ENCODE measurements at places on chromosomes 3 and 15.

DNA sequence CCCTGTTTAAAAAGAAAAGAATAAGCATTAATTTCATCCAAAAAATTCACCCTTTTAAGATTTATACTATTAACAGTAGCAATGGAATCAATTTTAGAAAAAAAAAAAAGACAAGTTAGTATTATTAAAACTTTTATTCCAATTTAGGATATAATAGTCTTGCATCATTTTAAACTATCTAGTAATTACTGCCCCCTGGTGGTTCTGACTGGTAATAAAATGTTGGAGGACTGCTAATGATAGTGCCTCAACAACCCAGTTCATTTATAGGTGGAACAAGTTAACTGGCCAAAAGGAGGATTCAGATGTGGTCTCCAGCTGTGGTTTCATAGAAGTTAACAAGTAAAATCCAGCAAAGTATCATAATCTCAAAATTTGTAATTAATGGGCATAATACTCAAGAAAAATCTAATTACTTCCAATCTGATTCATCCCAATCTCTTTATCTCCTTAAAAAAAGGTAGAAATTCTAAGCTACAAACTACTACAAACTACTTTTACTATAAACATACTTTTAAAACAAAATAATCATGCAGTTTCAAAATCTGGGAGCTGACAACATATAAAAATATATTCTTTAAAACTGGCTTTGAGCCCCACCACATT is 30.7 kb upstream of the WDR49 start:
- DNase-seq: no peak

- DNase-seq: no peak
Measured at GRCh38 chr3:125108833-125109535, 53.2 kb upstream of the HEG1 start.

GRCh38 chr15:75172284-75172820 is 29.3 kb upstream of the C15orf39 start:
- DNase-seq: no peak

DNA sequence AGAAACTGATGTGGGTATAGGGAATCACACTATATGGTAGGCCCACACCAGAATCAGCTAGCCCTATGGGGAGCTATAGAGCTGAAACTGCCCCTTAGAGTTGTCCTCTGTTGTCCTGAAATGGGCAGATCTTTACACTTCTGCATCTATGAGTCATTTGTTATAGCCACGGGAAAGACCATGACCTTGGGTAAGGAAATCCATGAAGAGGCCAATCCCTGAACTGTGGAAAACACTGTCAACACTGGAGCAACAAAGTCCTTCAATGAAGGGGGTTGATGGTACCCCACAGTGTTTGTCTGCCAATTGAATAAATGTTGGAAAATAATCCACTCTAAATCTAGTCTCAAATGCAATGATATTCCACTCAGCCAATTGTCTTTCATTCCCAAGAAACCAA is 5.2 kb upstream of the CD200R1 start:
- DNase-seq: no peak

DNA sequence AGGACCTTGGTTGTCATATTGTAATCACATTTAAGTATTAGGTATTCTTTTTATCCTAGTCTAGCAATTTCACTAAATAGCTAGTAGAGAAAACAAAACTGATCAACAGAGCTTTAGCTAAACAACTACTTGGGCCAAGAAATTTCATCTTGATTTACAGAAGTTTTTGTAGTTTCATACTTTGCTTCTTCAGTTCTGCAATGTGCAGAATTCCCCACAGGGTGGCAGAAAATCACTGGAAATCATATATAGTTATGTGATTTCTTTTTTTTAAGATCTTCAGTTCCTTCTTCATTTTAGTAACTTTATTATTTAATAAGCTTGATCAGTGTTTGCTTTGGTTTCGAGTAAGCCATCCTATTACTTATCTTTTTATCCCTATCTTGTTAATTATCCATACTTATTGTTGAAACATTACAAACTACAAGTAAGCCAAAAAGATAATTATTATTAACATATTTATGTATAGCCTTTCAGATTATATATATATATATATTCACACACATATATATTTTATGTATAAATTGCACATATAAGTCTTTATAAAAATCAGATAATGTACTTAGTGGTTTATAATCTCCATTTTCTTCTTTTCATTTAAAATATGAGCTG is 2.2 kb upstream of the BNIP2 start:
- DNase-seq: no peak

DNA sequence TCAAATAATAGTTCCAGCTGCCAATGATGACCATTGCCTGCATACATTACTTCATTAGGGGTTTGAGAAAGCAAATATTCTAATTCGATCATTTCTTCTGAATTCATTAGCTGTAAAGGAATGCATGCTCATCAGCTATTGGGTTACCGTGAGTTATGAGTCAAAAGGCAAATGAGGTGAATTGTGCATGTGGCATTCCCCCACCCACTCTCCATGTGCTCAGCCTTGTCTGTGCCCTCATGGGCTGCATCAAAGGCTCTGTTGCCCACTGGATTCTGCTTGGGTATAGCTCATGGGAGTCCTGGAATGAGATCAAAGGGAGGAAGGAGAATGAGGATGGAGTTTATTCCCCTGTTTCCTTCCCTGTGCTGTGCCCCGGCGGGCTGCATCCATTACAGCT is 99.3 kb upstream of the CHRNA7 start:
- DNase-seq: no peak

DNA sequence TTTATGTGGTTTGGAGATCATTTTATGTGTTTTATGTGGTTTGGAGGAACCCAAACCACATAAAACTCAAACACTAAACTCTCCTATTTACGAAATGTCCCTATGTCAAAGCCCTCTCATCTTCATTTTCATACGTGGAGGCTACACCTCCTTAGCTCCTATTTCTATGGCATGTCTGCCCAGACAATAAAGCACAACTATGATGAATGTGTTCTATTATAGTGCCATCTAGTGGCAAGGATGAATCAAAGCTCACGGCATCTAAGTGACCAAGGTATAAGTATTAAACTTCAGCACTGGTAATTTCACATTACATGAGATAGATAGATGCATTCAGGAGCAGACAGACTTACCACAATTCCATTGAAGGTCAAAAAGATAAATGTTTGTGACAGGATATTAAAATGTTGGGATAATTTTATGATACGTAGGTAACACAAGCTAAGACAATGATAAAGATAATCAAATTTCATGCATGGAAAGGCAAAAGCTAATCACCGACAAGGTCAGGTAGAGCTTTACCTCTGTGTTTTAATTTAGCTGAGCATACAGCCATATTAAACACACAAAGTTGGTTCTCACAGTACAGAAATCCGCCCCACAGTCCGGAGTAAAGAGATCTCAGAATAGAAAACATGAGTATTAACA is 130.6 kb upstream of the FHIT start:
- DNase-seq: no peak

- no peak for DNase-seq
Measured at GRCh38 chr15:94080416-94080815, 150.9 kb upstream of the MCTP2 start.

DNA sequence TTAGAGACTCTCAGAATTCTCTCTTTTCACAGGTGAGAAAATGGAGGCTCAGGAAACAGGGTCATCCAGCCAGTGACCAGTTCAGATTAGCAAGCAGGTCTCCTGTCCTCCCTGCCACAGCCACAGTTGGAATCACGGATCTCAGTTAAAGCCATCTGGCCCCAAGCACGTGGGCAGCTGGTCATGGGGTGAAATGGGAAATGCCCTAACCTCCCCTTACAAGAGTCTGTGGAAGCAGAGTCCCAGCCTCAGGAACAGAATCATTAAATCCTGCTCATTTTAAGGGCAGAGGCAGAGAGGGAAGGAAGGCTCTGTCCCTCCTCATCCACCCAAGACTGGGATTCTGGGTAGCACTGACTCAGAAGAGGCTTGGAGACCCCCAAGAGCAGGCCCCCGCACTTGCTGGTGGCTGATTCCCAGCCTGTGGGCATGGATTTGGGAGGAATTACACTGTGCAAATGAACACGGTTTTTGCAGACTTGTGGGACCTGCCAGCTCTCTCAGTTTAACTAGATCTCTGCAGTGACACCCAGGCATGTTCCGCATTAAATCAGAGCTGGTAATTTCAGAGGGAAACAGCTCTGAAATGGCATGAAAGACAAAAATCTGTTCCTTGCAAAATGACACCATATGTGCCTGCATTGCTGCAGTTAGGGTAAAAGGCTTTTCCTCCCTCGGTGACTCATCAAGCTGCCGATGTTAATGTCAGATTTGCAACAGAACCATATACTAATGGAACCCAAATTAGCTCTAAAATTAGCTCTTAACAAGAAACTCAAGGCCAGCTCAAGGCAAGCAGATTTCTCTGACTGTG is 89.0 kb downstream of the BDH1 start:
- no peak for DNase-seq

- DNase-seq: no peak
Measured at GRCh38 chr3:70833239-70833960, 521.0 kb upstream of the MDFIC2 start.

DNA sequence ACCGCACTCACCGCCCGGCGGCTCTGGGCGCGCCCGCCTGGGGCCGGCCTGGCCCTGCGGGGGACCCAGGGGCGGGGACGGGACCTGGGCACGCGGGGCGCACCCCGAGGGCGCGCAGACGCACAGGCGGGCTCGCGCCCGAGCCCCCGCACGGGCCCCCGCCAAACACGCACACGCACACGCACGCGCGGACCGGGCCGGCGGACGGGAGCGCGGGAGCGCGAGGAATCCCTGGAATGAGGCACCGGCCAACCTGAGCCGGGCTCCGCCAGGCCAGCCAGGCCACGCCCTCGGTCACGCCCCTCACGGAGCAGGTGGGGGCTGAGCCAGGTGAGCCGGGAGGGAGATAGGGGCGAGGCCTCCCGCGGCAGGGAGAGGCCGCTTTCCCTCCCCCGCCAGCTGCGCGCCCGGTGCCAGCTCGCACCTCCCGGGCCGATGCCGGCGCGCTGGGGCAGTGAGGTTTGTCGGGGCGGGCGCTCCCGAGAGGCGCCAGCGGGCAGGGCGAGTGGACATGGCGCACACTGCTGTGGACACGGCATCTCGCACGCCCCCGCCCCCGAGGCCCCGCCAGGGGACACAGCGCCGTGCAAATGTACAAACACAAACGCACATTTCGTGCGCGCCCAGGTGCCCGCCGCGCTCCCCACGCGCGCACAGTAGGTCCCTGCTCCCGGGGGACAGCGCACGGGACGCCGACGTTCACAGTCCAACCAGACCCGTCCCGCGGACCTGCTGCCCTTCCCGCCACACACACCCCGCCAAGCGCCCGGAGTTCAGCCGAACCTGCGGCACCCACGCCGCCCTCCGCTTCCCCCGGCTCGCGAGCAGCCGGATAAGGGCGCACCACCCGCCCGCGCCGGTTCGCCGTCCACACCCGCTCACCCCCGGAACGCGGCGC is 75.9 kb upstream of the VGLL4 start:
- DNase-seq: peak; percentile 63

DNA sequence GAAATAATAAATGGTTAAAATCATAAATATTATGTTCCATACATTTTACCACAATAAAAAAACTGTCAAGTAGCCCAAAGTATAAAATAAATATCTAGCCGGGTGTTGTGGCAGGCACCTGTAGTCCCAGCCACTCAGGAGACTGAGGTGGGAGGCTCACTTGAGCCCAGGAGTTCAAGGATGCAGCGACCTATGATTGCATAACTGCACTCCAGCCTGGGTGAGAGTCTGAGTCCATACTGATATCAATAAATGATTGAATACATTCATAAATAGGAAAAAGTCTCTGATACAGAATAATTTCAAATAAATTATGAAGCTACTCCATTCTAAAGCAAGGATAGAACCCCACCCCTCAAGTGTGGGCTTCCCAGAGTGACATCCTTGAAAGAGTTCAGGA is 68.5 kb upstream of the GATA2 start:
- DNase-seq: no peak

GRCh38 chr15:60418096-60418495 is 20.3 kb upstream of the ANXA2 start:
- DNase-seq: no peak

- no peak for DNase-seq
Measured at GRCh38 chr3:171336406-171336805, 123.8 kb downstream of the TNIK start.

DNA sequence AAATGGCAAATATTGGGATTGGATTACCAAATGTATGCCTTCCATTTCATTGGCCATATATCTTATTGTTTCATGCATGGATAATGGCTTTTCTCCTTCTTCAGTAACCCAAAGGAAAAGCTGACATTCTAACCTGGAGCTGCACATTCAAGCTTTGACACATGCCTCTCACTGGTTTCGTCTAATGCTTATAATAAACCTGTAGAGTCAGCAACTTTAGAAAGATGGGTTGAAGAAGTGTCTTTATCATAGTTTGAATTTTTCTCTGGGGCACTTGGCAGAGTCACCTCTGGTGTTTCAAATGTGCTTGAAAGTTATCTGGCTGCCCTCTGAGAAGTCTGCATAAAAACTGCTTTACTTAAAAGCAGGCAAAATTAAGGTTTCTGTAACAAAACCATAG is 55.4 kb upstream of the GOLGA8A start:
- DNase-seq: no peak

DNA sequence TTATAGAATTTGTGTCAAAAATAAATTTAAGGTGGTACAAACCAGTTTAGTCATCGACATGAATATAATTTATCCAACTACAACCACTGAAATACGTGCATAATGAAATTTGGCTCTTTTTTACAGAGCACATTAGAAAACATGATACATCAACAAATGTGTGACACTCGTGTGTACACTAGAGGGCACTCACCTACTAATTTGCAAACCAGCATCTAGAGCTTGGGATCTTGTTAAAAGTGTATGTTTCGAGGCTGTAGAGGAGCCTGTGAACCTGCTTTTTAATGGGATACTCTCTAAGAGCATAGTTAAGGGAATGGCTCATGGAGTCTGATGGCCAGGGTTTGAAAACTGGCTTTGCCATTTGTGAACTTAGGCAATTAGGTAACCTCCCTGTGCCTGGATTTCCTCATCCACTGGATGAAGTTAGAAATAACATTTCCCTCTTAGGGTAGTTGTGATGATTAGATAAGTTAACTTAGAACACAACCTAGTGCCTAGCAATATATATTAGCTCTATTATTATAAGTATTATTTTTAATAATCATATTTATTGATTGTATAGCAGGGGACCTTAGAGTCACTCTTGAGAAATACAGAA is 8.8 kb upstream of the CPOX start:
- DNase-seq: no peak

- no peak for DNase-seq
Measured at GRCh38 chr3:65713016-65713415, 325.7 kb downstream of the MAGI1 start.

DNA sequence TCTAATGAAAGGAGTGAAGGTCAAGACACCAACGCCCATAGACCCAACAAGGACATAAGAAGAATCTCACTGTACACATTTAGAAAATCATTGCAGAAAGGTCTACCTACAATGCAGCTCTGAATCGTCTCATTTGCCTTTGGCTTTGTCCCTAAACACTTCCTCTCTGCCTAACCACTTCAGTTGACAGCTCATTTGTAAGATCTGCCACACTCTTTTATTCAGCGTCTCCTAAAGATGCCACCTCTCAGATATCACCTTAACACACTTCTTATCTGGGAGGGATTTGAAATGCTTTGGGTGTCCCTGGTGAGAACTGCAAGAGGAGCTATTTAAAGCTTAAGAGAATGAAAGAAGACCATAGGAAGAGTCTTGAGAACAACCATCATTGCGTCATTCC is 38.7 kb downstream of the RAB27A start:
- no peak for DNase-seq

All from stimulated activated CD4-positive, alpha-beta T cell treated with anti-CD3 and anti-CD28 coated beads, Interleukin-1b, Interleukin-23, amount 100 ng/mL, for 1 hour (primary cell).